ENCODE measurements at places on chromosomes 4 and X. TPM values are rescaled to one million over a fixed set of nuclear protein-coding genes. Genes with fewer than 3 reads are reported as not detected.

GRCh38 chr4:89204624-89205023 is 93.3 kb downstream of the TIGD2 start:
- peak; percentile 11 for DNase-seq

GRCh38 chrX:53631156-53631555 is 55.4 kb downstream of the HUWE1 start:
- no peak for DNase-seq

Gene CRLF2
- not detected for total RNA-seq

GRCh38 chr4:107304699-107305286 is 268.7 kb upstream of the DKK2 start:
- no peak for DNase-seq

DNA sequence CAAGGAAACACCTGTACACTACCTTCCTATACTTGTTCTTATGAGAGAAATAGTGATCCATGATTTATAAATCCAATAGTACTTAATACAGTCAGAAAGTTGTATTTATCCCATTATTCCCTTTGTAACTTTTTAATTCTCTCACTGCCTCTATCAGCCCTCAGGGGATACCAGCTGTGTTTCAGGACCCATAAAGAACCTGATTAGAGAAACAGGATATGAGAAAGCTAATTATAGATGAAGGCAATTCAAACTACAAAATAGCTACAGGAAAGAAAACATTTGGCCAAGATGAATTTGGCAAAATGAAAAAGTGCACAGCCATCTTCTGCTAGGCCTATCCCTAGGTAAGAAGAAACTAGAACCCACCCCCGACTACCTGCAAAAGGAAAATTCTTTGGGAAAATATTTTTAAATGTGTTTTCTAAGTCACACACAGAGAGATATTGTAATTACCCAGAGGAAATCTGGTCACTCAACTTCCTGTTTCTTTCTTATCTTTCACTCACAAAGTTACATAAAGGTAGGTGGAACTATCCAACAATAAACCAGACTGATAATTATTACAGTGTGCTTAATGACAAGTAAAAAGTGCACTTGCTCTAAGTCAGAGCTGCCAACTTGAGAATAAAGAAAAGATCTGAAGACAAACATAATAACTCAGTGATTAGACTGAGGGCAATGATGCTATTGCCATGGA is 836.5 kb upstream of the HTR2C start:
- no peak for DNase-seq

GRCh38 chr4:64713256-64713840 is 304.1 kb upstream of the TECRL start:
- peak; percentile 0 for DNase-seq

GRCh38 chr4:7414046-7414445 is 20.7 kb downstream of the PSAPL1 start:
- no peak for DNase-seq

DNA sequence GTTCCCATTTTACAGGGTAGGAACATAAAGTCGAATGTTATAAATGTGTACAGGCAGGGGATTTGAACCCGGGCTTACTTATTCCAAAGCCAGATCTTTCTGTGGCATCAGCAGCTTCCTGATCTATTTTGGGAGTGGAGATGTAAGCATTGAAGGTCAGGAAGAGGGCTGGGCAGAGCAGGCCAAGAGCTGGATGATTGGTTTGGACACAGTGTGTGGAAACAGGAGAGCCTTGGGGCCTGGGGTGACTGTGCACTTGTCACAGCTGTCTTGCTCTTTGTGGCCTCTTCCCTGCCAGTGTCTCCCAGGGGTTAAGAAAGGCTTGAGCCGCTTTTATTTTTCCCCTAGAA is 127.9 kb upstream of the ENPP6 start:
- DNase-seq = no peak

Gene PRSS12
- 59.9 TPM for total RNA-seq

Gene CXCL11
- total RNA-seq = not detected

Gene STARD8
- total RNA-seq = 1.5 TPM

GRCh38 chr4:71186566-71187403 is 152.0 kb upstream of the SLC4A4 start:
- DNase-seq = peak; percentile 63

DNA sequence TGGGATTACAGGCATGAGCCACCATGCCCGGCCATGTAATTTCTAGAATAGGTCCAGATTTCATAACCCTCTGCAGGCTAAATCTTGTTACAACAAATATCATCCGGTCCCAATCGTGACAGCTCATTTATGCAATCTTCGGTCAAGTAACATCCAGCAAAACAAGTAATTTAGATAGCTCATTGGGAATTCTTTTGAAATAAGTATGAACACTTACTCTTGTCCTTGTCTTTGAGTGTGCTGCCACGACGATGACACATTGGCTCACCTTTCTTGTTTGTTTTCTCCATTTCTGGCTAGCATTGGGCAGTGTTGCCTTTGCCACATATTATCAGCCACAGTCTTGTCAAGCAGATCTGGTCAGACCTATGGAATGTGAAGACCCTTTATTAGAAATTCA is 92.0 kb downstream of the PHEX start:
- no peak for DNase-seq

Gene GAB1
- total RNA-seq = 10.6 TPM

Gene TSR2
- 15.2 TPM for total RNA-seq

GRCh38 chr4:113371111-113371510 is 321.7 kb downstream of the ANK2 start:
- no peak for DNase-seq

DNA sequence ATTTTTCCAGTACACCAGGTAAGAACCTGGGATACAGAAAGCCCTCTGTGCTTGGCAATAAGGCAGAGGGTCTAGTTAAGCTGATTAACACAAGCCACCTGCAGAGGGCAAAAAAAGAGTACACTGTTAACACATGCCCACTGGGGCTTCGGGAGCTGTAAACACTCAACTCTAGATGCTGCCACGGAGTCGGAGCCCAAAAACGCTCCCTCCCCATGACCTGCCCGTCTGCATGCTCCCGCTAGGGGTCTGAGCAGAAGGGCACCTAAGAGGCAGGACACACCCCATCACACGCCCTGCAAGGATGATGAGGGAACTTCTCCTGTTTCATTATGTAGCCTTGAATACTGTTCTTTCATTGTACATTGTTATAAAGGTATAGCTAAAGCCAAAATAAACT is 715.6 kb upstream of the AADAT start:
- no peak for DNase-seq

- no peak for DNase-seq
Observed at GRCh38 chrX:111309083-111309482, 38.8 kb upstream of the CAPN6 start.

- no peak for DNase-seq
Observed at GRCh38 chr4:105671301-105671700, 37.2 kb downstream of the INTS12 start.

Gene IL13RA1
- 67.4 TPM for total RNA-seq

Gene COL4A6
- 7.2 TPM for total RNA-seq

Gene RAI2
- total RNA-seq = 1.3 TPM

Gene PPEF2
- not detected for total RNA-seq

GRCh38 chrX:115387327-115387726 is 97.8 kb downstream of the LUZP4 start:
- DNase-seq = no peak

Gene RTL3
- not detected for total RNA-seq

Gene FMR1NB
- not detected for total RNA-seq

Gene GK
- total RNA-seq = 44.4 TPM

Gene SULT1B1
- not detected for total RNA-seq

DNA sequence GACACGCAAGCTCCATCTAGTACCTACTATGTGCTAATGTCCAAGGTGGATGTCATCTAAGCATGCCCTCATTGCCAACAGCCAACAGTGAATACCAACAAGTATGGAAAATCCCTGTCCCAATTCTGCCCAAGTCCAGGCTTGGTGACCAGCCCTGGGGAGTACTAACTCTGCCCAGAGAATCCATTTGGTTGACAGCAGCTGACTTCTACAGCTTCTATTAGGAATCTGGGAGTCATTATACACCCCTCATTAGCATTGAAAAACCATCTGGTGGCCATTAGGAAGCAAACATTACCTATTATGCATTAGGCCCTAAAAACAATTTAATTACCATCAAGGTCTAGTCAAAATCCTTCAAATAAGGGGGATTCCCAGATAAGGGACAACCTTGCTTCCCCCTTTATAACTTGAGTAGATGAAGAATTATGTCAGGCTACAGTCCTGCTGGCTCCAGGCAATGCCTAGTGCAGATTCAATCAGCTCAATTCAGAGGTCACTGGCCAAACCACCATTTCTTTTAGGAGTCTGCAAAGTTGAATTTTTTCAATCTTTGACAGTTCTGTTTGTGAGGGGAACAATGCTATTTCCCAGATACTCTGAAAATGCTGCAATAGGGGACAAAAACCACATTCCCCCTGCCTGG is 228.0 kb upstream of the LDB2 start:
- DNase-seq = no peak

- DNase-seq = no peak
Observed at GRCh38 chrX:136647677-136648360, at the start of gene CD40LG. Gene CD40LG, plus strand, starts transcription at chrX:136648158. Its CDS starts 91 bp downstream, at chrX:136648249.

- no peak for DNase-seq
Observed at GRCh38 chr4:155521382-155521781, 144.6 kb upstream of the MAP9 start.

GRCh38 chrX:77793946-77794345 is 7.9 kb upstream of the ATRX start:
- no peak for DNase-seq

Gene LRIT3
- total RNA-seq = under 0.01 TPM
